CD4-positive, alpha-beta T cell treated with Interleukin-2 at 100 ng/mL for 4 hours (primary cell): ENCODE measurements at places on chromosomes 4 and X.

DNA sequence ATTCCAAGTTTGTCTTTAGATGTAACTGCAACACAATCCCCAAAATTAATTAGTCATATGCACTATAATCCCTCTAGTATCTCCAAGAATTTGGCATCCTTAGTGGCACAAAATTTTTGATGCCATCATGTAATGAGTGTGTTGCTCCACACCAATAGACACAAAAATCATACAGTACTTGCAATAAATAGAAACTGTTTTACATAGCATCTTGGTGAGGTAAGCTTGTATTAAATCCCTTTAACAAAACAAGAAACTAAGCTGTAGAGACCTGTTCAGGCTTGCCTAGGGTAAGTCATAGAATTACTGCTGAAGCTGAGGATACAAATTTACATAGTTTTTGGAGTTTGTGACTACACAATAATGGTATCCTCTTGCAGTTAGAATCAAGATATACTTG lies 64.5 kb upstream of the PRSS12 start:
- DNase-seq, result no peak

GRCh38 chr4:138494931-138495330 lies 252.8 kb upstream of the SLC7A11 start:
- DNase-seq, result no peak

DNA sequence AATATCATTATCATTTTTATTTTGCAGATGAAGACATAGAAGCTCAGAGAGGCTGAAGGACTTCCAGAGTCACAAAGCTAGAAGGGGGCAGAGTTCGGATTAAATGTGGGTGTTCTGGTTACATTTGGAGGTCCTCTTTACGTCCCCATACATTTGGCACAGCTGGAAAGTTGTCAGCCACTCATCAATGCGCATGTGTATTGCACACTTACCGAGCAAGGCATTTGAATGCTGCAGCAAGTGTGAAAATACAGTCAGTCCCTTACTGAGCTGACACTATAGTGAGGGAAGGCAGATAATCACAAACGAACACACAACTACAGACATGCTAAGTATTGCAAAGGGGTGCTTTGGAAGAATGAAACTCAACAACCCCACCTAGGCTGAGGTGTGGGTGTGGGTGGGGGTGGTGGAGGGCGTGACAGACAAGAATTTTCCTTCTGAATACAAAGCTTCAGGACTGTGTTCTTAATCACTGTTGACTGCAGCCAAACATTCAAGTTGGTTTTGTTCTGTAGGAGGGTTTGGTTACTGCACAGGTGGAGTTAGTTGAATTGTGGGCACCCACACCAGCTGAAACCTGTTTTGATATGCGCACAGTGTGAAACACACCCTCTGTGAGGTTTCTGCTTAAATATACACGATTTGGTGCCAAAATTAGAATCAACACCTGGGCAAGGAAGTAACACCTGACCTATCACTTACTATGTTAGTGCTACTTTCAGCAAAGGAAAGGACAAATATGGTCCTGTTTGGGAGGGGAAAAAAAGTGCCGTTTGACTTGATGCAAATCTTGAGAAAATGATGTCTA lies 72.4 kb downstream of the COQ2 start:
- DNase-seq, result peak; percentile 82

DNA sequence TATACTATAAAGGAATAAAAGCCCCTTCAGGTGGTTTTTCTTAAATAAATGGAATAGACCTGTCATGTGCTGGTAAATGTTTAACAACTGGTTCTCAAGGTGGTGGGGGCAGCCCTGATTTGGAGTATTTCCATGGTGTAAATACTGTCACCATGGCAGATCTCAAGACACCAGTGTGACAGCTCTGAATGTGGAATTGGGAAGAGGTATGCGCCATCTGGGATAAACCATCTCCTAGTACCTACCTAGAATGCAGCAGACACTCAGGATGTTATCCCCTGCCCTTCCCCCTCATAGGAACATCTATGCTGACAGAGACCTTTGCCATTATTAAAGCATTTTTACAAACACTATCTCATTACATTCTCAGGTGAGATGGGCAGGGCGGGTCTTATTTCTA lies 26.4 kb upstream of the TMSB4X start:
- no peak for DNase-seq

DNA sequence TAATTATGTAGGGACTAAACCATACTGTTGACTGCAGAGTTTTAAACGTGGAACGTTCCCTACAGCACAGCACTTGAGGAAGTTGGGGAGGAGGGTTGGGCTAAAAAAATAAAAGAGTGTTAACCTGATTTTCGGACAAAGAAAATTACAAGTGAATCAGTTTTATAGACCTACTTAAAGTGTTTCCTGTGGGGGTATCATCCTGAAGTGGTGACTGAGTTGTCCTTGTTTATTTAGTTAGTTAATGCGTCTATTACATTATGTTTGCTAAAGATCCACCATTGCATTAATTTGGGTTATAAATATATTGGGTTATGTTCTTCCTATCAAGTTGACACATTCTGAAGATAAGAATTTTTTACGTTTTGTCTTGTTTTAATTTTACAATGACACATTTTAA lies 14.7 kb downstream of the UNC5C start:
- DNase-seq, result no peak

- DNase-seq, result no peak
Measured at GRCh38 chrX:112766774-112767173, 73.9 kb downstream of the AMOT start.

DNA sequence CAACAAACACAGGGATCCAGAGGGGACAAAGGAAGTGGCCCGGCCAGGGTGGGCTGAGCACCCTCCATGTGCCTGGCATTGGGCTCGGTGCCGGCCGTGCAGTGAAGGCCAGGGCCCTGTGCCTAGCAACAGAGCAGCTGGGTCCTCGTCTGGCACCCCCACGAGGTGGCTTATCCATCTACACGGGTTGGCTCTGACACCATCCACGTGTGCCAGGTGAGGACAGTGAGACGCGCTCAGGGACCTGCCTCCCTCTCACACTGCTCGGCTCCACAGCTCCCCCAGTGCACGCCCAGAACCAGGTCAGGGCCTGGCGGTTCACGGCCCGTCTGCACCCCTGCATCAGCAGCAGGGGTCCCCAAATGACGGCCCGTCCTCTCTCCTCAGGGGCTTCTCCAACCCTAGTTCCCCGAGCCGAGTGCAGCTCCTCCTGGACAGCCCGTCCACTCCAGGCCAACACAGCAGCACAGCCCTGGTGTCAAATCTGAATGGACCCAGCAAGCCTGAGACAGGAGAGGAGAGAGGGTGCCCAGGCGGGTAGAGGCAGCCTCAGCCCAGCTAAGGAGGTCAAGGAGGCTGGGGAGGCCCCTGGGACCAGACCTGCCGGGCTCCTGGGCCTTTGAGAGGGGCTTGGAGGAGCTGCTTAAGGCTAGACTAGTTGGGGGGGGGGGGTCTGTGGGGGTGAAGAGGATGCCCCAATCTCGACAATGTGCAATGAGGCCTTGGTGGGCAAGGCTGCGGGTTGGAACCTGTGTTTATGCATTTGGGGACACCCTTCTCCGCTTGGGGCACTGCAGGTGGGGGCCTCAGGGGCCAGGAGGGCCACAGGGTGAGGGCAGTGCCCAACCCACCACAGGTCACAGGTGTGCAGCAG lies 113.6 kb downstream of the FAM53A start:
- DNase-seq, result no peak

- peak; percentile 1 for DNase-seq
Measured at GRCh38 chrX:25067271-25068172, 51.8 kb upstream of the ARX start.

GRCh38 chr4:86006057-86006456 lies 353.8 kb downstream of the MAPK10 start:
- no peak for DNase-seq

GRCh38 chr4:19752599-19752998 lies 499.1 kb upstream of the SLIT2 start:
- no peak for DNase-seq

GRCh38 chrX:149757206-149758067 lies 16.4 kb upstream of the HSFX1 start:
- DNase-seq, result no peak

GRCh38 chrX:119871599-119872395 lies at the start of the genes NDUFA1 and RNF113A:
Gene NDUFA1, plus strand, starts transcription at chrX:119871832. Its CDS starts 80 bp downstream, at chrX:119871912.
Gene RNF113A, minus strand, starts transcription at chrX:119871733. Its CDS starts 120 bp downstream, at chrX:119871613.
- DNase-seq, result peak; percentile 87

DNA sequence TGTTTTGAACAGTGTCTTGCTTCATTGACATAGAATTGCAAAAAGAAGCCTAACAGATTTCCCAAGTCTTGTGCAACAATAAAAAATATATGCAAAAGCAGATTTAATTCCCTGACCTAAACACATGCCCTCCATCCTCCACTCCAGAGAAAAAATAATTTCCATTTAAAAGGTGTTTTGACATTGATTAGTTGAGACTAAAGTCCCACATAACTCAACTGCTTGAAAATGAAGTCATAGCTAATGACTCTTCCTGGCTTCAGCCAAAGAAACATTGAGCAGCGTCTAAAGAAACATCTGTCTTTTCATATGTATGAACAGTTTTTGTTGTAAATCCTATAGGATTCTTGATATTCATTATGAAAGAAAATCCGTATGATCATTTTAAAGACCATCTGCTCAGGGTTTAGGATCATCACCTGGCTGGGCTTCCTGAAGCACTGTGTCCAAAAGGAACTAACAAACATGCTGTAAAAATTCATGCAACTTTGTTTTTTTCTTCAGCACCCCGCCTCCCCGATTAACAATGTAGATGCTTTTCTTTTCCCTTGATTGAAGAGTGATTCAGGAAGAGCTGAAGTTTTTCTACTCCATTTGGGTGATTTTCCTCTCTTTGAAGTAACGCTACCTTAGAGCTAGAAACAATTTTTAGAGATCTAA lies 273.4 kb downstream of the HS3ST1 start:
- DNase-seq, result no peak

- no peak for DNase-seq
Measured at GRCh38 chr4:6594826-6595355, 19.9 kb downstream of the MAN2B2 start.

DNA sequence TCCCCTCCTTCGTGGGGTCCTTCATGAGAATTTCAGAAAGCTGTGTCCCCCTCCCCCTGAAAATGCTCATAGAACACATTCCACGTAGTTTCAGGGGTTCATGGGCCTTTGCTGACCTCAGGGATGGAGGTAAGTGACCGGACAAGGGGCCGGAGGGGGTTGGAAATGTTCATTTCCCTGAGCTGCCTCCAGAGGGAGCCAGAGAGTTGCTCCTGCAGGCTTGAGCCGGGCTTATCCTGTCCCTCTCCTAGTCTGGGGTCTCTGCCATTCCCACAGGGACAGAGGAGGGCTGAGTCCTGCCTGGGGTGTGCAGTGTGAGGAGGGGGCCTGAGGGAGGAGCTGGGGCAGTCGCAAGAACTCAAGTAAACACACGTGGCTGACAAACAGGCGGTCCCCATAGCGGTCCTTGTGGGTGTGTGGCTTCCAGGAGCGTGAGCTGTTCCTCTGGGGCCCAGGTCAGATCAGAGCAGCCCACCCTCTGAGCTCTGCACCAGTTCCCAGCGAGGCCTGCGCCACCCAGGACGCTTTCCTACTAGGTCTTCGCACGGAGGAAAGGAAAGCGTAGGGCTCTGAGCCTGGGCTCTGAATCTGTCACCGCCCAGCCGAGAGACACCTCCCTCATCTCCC lies 62.5 kb downstream of the WFS1 start:
- peak; percentile 30 for DNase-seq

DNA sequence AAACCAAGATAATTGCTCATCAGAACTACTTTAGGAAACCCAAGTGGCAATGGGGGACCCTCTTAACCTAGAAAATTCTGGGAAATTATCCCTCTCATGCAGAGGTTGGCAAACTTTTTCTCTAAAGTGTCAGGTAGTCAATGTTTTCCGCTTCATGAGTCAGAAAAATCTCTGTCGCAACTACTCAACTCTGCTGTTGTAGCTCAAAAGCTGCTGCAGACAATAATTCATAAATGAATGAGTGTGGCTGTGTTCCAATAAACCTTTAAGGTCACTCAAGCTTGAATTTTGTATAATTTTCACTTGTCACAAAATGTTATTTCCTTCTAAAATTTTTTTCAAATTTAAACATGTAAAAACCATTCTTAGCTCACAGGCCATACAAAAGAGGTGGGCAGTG lies 193.4 kb upstream of the MID1 start:
- no peak for DNase-seq

DNA sequence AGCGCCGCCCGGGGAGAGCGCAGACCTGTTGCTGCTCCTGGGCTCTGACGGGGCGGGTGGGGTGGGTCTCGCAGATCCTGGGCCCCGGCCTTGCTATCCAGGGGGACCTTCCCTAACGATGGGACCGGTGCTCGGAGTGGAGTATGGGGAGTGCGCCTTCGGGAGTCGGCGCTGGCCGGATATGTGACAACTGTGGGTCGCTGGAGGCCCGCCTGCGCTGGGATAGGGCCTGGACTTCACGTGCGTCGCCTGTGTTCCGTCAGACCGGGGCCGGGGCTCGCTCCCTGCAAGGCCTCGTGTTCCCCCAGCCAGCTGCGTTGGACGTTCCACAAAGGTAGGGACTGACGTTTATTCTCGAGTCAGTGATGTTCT lies 1.3 kb downstream of the TBL1X start:
- no peak for DNase-seq

DNA sequence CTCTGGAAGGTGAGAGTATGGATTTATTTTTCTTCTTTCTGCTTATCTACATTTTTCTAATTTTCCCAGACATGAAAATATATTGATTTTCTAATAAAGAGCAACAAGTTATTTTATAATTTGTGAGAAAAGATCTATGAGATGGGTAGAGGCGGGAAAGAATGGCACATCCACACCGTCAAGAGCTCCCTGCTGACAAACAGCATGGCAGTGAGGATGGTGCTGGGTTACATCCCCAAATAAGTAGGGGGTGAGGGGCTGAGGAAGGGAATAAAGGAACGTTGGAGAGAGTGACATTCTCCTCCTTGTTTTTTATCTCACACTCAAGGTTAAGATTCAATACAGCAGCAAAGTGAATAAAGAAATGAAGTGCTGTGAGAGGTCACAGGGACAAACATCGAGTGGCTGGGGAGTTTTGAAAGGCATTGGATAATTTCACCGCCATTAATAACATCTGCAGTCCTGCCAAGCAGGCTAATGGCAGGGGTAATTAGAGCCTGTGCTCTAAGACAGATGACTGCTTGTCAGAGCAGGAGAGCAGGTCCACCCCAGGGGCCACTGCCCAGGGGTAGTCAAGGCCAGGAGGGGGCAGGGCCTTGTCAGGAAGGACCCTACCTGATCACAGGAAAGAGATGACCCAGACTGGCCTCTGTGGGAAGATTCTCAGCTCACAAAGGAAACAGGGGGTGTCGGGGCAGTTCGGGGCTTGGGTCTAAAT lies 323.8 kb downstream of the FBXW7 start:
- DNase-seq, result no peak

DNA sequence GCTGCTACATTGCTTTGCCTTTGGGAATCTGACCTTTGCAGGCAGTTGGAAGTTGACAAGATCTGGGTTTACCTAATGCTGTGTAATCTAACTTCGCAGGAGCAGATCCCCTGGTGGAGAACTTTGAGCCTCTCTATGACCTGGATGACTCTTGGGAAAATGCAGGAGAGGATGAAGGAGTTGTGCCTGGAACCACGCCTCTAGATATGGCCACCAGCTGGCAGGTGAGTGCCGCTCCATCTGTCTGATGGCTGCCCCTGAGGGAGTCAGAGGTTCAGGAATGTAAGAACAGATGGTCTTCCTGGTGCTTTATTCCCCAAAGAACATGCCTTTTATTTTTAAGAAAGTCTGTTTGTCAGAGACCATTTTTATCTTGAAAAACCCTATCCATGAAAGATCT lies 109.3 kb downstream of the NFKB1 start:
- no peak for DNase-seq
